ENCODE measurements at places on chromosomes 4 and X. TPM values are rescaled to one million over a fixed set of nuclear protein-coding genes. Genes with fewer than 3 reads are reported as not detected.

The UCP1 gene
- not detected for total RNA-seq

The CYBB gene
- under 0.01 TPM for total RNA-seq

The USP38 gene
- 15.7 TPM for total RNA-seq

The PNMA6F gene
- total RNA-seq, result not detected

The KDM6A gene
- 28.4 TPM for total RNA-seq

The TCEAL2 gene
- 0.26 TPM for total RNA-seq

The GRIA3 gene
- 2.3 TPM for total RNA-seq

The USP17L15 gene
- not detected for total RNA-seq
